ENCODE measurements at places on chromosomes 7 and 10. TPM values are rescaled to one million over a fixed set of nuclear protein-coding genes. Genes with fewer than 3 reads are reported as not detected.
A peak's percentile ranks its signal among the peaks of the same experiment; 100 is the strongest.

DNA sequence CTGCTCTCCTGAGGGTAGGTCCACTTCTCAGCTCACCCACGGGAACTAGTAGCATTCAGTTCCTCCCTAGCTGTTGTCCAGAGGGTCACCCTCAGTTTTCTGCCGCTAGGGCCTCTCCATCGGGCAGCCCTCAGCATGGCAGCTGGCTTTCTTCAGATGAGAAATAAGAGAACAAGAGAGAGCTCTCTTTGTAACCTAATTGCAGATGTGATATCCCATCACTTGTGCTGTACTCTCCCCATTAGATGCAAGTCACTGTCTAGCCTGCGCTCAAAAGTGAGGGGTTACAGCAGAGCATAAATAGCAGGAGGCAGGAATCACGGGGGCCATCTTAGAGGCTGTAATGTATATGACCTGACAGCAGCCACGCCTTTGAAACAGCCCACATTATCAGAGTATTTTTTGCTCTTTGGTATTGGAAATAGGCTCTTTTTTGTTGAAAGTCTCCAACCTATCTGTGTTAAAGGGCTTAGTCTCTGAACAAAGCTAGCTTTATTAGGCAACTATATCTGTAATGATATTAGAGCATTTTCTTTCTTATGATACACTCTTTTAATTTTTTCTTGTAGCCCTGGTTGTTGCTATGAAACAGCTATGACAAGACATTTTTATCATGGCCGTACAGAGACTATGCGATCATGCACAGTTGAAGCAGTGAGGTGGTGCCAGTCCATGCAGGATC is 45.7 kb downstream of the CROT start:
- no peaks in the 10 kb centered on the region for H3K27me3 ChIP-seq
- no peak overlapping the region for H3K27ac ChIP-seq
- no peak for ATAC-seq
- H3K36me3 ChIP-seq: peaks cover 85% of the 10 kb centered on the region
- no peak overlapping the region for H3K4me3 ChIP-seq

- H3K4me1 ChIP-seq: no peaks in the 10 kb centered on the region
- H3K27ac ChIP-seq: no peak overlapping the region
- H3K36me3 ChIP-seq: no peaks in the 10 kb centered on the region
- H3K27me3 ChIP-seq: no peaks in the 10 kb centered on the region
- ATAC-seq: no peak
These were observed 415.4 kb upstream of the LRRN3 start for GRCh38 chr7:110675383-110676103.

- ATAC-seq: no peak
- no peak overlapping the region for H3K27ac ChIP-seq
- H3K4me3 ChIP-seq: peak overlapping the region; percentile 35
- peaks cover 61% of the 10 kb centered on the region for H3K27me3 ChIP-seq
- H3K36me3 ChIP-seq: no peaks in the 10 kb centered on the region
These were observed 356.9 kb downstream of the DNAJB6 start for GRCh38 chr7:157693521-157694375.

DNA sequence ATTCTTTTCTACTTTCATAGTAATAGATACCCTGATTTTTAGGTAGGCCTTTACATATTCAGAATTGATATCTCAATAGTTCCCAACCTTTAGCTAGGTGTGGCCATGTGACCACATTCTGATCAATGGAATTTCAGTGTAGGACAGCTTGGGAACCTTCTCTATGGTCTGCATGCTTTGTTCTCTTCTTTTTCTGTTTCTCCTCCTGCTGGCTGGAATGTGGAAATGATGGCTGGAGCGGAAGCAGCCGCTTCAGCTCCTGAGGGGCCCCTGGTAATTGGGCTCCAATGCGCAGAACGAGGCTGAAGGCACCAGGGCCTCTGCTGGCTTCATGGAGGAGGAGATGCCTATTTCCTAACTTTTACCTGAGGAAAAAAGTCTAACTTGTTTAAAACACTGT is 152.6 kb downstream of the ZMYND11 start:
- no peaks in the 10 kb centered on the region for H3K4me1 ChIP-seq
- no peak overlapping the region for H3K4me3 ChIP-seq
- no peaks in the 10 kb centered on the region for H3K27me3 ChIP-seq
- H3K36me3 ChIP-seq: peaks cover 90% of the 10 kb centered on the region
- ATAC-seq: no peak

- peaks cover 56% of the 10 kb centered on the region for H3K27me3 ChIP-seq
- H3K27ac ChIP-seq: no peak overlapping the region
- ATAC-seq: no peak
- H3K36me3 ChIP-seq: no peaks in the 10 kb centered on the region
These were observed 50.6 kb upstream of the STEAP1B start for GRCh38 chr7:22550514-22551030.

CLDN3 gene
- total RNA-seq: not detected

TMEM236 gene
- total RNA-seq: 0.31 TPM

All from gastroesophageal sphincter (tissue), 4 donors.